Activated T-helper 1 cell treated with anti-CD3 and anti-CD28 coated beads, Interleukin-12 subunit alpha, Interleukin-12 subunit beta, Interleukin-2, Interleukin-4 antibody, amounts not matched to agents 30 ng/mL and 10 ng/mL and 1 ng/mL, durations not matched to agents 14 hours and 24 hours and 36 hours (primary cell): ENCODE measurements at places on chromosomes 4 and X. TPM values are rescaled to one million over a fixed set of nuclear protein-coding genes. Genes with fewer than 3 reads are reported as not detected.

DNA sequence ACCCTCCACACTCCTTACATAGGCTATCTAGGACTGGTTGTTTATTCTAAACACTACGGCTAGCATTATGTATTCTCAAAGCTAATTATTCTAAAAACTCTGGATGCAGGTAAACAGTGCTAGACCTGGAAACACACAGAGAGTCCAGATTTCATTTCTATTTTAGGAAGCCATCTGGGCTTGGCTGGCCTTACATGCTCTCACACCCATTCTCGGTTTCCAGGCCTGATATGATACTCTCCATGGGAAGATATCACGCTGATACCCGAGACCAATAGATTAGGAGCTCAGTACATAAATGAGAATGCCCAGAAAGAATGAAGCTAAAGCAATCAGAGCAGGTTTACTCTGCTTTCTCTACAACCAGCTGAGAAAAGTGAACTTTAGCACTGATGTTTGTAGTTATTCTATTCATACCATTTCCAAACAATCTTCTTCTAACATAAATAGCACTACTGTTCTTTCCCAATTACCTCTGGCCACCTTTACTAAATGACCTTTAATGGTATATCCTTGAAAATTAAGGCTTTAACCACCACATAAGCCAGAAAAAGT lies 973.3 kb downstream of the PCDH18 start:
- no peaks in the 10 kb centered on the region for H3K36me3 ChIP-seq
- H3K4me1 ChIP-seq, result no peaks in the 10 kb centered on the region
- no peak overlapping the region for H3K4me3 ChIP-seq
- H3K27me3 ChIP-seq, result no peaks in the 10 kb centered on the region
- H3K27ac ChIP-seq, result no peak overlapping the region

Gene HHIP
- total RNA-seq, result not detected in 2 replicates

DNA sequence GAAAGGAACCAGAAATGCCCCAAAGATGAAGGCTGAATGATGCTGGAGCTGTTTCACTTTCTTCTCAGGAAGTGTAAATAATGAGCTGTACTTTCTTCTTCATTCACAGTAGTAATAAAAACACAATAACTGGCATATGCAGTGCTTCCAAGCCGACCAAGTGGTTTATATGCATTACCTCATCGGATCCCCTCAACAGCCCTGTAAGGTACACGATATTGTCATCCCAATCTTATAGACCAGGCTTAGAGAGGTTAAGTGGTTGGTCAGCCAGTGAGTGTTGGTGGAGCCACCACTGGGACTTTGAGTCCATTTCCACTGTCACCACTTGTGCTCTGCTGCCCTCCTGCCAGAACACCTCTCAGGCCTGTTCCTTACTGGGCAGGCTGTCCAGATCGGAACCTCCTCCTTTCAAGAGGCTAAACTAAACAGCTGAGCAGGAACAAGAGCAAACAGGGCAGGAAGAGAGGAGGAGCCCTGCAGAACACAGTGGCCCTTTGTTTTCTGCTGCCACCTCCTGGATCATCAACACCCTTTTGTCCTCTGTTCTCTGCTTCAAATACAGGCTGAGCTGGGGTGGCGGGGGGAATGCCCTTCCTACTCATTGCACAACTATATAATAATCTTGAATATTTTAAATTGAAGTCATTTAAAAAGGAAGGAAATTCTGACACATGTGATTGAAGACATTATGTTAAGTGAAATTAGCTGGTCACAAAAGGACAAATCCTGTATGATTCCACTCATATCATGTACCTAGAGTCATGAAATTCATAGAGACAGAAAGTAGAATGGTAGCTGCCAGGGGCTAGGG lies 112.5 kb upstream of the ATP6AP2 start:
- peaks cover 4% of the 10 kb centered on the region for H3K27me3 ChIP-seq
- DNase-seq, result peak; percentile 16
- H3K4me1 ChIP-seq, result peaks cover 27% of the 10 kb centered on the region
- no peaks in the 10 kb centered on the region for H3K36me3 ChIP-seq
- peak overlapping the region; percentile 20 for H3K27ac ChIP-seq

- no peaks in the 10 kb centered on the region for H3K4me1 ChIP-seq
- no peaks in the 10 kb centered on the region for H3K36me3 ChIP-seq
- DNase-seq, result no peak
- H3K27ac ChIP-seq, result no peak overlapping the region
Measured at GRCh38 chrX:139202742-139203420, 327.7 kb upstream of the F9 start.
